ENCODE measurements at places on chromosomes 5 and 9.

DNA sequence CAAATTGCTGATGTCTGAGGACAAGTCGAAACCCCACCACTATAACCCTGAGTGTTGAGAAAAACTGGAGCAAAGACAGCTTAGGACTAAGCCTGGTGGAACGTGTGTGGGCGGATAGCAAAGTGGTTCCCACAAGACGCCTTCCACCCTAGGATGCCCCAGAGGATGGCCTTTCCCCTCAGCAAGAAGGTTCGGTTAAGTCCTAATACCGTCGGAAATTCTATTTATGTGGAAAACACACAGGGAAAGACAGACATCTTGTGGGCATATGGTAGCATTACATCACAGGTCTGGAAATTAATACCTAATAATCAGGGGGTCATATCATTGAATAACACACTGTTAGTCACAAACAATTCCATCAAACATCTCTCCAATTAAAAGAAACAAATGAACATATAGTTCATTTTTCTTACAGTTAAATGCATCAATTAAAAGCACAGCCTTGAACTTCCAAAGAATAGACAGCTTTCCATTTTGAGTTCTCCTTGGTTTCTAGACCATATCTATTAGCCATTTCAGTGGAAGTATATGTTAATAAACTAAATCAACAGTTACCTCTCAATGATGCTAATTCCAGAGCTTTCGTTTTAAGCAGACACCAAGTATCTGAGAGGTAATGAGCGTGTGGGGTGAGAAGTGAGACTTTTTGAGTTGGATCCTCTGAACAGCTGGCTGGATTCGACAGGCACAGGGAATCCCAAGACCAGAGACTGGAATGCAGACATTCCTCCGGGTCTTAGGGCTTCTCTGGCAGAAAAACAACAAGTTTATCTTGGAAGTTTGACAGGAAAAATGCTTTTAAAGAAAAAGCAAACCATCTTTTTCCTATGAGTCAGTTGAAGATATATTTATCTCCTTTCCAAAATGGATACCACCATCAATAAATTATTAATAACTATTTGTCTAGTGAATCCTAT, 2.9 kb upstream of the ICE1 start:
- peak; percentile 64 for DNase-seq

- DNase-seq, result no peak
These were observed 474.5 kb downstream of the ZSWIM6 start for GRCh38 chr5:61806491-61807020.

DNA sequence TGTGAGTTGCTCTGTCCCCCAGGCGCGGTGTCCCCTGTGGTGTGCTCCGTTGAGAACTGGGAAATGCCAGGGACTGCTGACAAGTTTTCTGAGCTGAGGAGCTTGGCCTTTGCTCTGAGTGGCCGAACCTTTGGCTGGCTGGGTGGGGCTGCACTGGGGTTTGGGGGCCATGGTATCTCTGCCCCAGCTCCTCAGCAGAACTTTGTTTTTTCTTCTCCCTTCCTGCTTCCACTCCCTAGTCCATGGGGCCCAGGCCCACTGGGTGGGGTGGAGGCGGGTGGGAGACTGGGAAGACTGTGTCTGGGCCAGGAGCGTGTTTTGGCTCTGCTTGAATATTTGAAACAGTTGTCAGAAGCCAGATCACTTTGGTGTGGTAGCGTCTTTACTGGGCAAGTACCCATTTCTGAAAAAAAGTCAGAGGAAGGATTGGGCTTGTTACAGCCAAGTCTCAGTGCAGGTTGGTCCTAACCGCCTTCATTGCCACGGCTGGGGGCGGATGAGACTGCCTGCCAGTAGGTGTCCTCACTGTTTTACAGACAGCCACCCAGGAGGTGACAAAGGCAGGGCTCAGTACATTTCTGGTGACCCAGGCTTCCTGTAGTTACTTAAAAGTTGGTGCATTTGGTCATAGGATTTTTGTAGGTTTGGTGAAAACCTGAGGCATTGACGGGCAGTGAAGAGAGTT, 92.7 kb downstream of the DAB2IP start:
- DNase-seq, result peak; percentile 45

DNA sequence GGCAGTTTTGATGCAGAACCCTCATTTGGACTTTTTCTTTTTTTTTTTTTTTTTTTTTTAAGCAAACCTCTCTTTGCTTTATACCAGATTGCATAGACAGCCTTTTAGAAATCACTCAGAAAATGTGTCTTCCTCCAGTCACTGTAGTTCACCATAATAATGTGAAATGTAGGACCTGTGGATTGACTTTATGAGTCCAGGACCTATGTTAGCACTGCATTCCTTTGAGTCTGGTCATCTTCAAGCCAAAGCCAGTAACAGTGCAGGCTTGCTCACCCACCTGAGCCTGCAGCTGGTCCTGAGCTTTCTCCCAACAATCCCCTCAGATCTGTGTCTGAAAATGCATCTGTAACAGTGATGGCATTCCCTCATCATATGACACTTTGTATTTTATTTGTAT, 110.7 kb upstream of the NFIL3 start:
- DNase-seq, result no peak

- DNase-seq, result no peak
These were observed 75.8 kb upstream of the CDH12 start for GRCh38 chr5:22928821-22929482.

DNA sequence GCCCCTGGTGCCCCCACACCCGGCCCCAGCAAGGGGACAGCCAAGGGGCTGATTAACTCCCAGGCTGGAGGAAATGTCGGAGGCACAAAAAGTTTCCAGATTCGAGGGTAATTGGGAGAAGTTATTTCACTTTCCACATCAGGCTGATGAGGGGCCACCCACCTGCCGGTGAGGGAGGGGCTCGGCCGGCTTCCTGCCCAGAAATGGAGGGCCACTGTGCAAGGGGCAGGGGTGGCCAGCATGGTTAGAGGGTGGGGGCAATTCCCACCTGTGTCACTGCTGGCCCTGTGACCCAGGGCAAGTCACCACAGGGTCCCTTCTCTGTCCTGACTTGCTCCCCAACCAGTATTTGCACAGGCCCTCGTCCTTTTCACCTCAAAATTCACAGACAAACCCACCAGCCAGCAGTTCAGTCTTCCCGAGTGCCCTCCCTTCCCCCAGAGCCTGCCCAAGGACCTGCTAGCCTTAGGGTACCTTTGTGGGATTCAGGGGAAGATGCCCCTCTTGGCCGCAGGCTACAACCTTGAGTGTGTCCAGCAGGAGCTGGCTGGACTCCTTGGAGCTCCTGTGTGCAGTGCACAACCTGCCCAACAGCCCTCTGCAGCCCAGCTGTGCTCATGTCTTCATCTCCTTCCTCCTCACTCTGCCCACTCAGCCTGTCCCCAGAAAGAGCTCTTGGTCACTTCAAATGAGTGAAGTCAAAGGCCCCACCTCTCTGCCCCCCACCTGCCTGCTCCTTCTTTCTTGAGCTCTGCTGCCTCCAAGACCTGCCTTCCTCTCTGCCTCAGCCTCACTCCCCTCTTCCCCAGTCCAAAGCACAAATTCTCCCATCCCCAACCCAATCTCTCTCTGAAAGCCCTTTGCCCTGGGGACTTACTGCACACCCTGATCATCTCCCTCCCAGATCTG, 130.5 kb downstream of the BARX1 start:
- no peak for DNase-seq
